Left lobe of liver (tissue), 2 donors: ENCODE measurements at places on chromosomes 1 and 21. TPM values are rescaled to one million over a fixed set of nuclear protein-coding genes. Genes with fewer than 3 reads are reported as not detected.

DNA sequence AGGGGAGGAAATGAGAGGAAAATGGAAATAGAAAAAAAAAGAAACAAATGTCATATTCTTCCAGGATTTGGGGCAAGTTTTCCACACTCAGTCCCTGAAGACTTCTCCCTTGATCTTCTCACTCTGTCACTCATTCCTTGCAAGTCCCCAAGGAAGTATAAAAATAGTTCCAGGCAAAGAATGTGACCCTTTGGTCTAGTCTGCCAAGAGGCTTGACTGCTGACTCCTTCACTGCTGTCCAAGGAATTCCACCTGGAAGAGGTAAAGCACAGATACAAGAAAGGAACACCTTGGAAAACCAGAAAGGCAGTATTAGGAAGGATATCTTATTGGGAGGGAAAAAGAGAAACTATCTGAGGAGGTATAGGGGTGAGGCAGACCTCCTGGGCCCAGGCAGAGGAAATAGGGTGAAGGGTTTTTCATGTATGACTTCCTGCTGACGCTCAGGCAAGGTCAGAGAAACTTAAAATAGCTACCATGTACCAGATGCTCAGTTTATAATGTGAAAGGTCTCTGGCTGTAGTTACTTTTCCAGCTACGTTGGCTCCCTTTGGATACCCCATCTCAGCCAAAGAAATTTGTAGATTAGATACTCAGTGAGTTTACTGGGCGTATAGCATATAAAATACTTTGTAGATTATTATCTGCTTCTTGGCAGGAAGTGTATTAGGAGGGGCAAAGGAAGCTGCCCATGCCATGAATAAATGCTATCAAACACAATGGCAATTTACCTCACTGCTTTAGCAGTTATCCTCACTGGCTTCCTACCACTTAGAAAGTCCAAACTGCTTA, 2.0 kb upstream of the GJA5 start:
- no peak for DNase-seq

DNA sequence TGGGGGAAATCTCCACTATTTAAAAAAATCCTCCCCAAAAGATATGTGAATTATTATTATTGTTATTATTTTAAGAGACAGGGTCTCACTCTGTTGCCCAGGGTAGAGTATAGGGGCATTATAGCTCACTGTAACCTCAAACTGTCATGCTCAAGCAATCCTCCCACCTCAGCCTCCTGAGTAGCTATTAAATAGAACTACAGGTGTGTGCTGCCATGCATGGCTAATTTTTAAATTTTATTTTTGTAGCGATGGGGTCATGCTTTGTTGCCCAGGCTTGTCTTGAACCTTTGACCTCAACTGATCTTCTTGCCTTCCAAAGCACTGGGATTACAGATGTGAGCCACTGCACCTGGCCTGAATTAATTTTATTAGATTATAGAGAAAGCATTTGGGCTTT, 116.8 kb downstream of the RABGAP1L start:
- no peak for DNase-seq

DNA sequence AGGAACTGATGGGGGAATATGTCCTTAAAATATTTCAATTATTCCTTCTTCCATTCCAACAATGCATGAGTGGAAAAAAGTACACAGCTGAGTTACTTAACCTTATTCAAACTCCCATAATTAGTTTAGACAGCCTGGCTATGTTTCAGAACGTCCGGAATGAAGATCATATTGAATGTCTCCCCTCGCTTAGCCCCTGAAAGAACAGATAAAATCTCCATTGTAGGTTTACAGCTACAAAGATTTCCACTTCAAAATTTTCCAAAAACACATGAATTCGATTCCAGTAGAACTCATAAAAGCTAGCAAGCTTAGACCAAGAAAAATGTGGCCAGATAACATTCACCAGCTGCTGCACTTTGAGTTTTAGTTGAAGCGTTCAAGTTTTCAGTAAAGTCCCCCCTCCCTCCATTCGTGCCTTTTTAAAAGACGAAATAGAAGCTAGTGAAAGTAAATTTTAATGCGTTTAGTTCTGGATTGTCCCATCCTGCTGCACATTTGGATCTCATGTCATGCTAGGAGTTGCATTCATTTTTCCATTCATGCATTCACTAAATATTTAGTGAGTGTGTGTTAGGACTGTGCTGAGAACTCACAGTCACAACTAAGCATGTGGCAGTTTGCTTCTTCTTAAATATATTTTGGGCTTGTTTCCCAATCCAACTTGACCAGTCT, 29.4 kb upstream of the SSX2IP start:
- DNase-seq, result no peak

Gene CCDC17
- total RNA-seq, result 2.7 TPM

Gene TBX19
- total RNA-seq, result 1.0 TPM

Gene CFAP141
- not detected for total RNA-seq

Gene S100B
- total RNA-seq, result not detected

DNA sequence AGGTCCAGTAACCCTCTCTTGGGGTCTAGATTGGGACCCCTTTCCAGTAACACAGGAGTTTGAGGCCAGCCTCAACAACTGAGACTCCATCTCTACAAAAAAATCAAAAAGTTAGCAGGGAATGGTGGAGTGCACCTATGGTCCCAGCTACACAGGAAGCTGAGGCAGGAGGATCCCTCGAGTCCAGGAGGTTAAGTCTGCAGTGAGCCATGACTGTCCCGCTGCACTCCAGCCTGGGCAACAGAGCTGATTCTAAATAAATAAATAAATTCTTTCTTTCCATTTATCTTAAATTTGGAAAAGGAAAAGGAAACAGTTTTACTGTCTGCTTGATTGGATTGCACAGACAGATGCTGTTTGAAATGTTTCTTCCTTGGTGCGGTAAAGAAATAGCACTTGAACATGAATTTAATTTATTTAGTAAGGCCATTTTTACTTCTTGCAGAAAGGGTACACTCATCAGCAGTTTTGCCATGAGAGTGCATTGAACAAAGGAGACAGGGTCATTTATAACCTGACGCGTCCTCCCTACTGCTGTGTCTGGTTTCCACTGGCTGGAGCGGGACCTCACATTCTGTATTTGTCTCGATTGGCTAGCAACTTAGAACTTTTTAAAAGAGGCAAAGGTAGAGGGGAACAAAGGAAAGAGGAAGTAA, 37.0 kb upstream of the ZNF496 start:
- no peak for DNase-seq

Gene EXOC8
- 7.1 TPM for total RNA-seq

Gene PTAFR
- total RNA-seq, result 0.70 TPM

- DNase-seq, result no peak
These were observed 216.0 kb downstream of the ZNF326 start for GRCh38 chr1:90210633-90211491.

Gene CRYAA
- not detected for total RNA-seq

DNA sequence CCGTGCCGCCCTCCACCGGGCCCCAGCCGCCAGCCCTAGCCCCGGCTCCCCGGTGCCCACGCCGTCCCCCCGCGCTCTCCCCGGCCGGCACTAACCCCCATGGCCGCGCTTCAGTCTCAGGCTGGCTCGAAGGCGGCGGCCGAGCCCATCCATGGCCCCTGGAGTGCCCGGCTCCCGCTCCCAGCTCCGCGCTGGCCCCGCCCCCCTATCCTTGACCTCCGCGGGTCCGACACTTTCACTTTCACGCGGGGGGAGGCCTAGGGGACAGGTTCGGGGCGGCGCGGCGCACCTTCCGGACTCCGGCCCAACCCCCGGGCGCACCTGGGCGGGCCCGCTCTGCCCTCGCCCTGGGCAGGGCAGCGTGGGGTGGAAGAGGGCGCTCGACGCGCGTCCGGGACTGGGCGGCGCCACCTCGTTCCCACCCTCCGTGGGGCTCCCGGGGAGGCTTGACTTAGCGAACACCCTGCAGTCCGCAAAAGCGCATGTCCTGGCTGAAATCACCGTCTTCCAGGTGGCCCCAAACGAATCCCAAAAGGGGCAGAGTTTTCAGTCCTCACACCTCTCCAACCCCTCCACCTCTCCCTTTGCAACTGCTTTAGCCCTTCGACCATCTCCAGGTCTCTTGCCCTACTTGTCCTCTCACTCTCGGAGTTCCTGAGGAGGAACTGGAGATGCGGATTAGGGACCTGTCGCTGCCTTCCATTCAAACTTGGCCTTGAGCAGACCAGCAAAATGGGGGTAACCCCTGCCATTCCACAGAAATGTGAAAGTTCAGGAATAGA, 3.9 kb upstream of the DENND2D start:
- peak; percentile 87 for DNase-seq

GRCh38 chr1:210428696-210429095, 100.0 kb downstream of the HHAT start:
- DNase-seq, result no peak

DNA sequence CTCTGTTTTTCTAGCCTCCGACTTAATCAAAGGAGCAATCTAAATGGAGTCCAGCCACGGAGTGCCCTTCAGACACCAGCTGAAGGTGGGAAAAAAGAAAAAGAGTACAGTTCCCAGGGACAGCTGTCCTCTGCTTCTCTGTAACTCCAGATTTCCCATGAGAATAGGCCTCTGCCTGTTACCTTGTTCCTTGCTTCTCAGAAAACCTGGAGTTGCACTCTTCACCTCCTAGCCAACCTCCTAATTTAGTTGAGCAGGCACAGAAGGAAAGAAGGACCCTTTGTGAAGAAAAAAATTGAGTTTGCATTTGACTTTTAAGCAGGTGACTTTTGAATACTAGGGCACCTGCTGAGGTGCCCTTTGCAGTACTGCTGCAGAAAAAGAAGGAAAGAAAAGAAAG, 8.3 kb downstream of the BARHL2 start:
- no peak for DNase-seq

Gene HUNK
- total RNA-seq, result 0.55 TPM

GRCh38 chr1:219806642-219807041, 121.7 kb downstream of the SLC30A10 start:
- no peak for DNase-seq

Gene C4BPA
- total RNA-seq, result 792 TPM

Gene MSH4
- total RNA-seq, result 0.08 TPM

DNA sequence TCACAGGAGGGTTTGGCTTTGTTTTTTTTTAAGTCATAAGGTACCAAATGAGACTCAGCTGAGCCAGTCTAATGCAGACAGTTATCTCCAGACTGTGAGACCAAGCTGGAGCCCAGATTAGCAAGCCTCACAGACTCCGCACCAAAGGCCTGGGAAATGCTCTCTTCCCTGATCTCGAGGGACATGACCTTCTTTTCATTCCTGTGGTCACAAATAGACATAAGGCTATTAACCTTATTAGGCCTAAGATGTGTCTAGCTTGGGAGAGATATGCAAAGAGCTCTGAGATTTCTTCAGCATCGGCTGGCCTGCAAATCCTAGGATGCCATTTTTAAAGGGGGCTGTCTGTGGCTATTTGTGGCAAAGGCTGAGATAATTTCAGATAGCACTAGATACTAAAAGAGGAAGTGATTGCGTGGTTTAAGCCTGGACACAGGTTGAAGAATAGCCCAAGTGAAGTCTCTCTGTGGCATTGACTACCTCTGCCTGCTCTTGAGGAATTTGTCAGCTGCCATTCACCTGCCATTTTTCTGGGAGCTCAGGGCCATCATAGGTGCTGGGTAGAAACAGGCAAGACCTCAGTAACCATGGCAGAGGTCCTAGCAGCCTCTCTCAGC, 301.3 kb downstream of the SIPA1L2 start:
- no peak for DNase-seq
